ENCODE measurements at places on chromosomes 5 and 9.

DNA sequence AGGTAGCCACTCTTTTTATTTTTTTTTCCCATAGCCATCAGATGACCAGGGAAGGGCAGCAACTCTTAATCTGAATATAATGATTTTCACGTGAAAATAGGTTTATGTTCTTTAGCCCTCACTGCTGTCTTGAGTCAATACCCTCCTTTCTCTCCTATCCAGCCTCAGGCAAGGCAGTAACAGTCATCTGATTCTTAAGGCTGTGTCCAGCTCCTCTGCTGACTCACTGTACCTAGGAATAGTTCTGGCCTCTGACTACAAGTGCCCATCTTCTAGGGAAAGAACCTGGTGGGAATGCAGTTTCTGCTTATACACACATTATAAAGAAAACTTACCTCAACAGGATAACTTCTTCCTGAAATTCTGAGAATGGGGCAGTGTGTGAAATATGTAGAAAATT, 30.7 kb downstream of the DHX29 start:
- DNase-seq = no peak

DNA sequence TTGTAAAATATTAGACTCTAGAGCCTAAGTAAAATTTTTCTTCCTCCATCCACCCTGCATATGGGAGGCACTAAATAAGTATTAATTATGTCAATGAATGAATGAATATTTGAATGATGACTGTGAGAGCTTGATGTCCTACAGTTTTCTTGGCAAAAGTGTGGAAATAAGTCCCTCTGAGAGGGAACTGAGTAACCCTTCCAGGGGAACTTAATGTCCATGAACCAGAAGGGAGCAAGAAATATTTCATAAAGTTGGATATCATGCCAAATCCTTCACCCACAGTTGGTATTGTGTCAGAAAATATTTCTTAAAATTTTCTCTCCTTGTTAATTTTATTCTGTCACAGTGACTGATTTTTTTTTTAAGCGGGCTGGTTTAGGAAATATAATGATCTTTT, 36.6 kb downstream of the NNT start:
- no peak for DNase-seq

GRCh38 chr5:157352756-157353340, 86.9 kb downstream of the CYFIP2 start:
- no peak for DNase-seq

DNA sequence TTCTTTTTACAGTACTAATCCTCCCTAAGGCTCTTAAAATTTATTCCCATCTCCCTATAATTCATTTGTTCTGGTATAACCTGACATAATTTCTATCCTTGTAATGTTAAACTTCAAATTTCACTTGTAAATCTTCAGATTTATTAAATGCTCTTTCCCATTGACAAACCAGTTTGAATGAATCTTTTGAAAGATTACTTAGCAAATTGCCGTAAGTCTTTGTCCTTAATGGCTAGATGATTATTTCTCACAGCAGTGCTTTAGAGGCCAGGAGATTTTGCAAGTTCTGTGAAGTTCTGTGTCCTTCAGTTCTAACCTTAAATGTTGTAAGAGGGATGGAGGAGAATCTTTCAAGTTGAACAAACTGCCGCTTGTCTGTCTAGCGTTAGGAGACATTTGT, 4.2 kb downstream of the SLC44A1 start:
- no peak for DNase-seq

GRCh38 chr5:37833990-37834389, 5.9 kb downstream of the GDNF start:
- DNase-seq = no peak

DNA sequence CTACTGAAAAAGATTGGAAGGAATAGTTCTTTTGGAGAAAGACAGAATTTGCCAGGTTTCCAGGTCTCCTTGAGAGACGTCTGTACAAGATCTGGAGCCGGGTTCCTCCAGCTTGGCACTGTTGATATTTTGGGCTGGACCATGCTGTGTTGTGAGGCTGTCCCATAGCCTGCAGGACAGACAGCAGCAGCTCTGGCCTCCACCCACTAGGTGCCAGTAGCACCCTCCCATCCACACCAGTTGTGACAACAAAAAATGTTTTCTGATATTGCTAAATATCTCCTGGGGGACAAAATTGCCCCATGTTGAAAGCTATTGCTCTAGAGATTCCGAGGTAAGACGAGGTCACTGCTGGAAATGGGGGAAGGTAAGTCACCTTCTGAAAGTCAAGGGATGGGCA, 287.7 kb upstream of the DAP start:
- no peak for DNase-seq

GRCh38 chr5:73684691-73685090, 58.7 kb downstream of the ARHGEF28 start:
- DNase-seq = no peak

DNA sequence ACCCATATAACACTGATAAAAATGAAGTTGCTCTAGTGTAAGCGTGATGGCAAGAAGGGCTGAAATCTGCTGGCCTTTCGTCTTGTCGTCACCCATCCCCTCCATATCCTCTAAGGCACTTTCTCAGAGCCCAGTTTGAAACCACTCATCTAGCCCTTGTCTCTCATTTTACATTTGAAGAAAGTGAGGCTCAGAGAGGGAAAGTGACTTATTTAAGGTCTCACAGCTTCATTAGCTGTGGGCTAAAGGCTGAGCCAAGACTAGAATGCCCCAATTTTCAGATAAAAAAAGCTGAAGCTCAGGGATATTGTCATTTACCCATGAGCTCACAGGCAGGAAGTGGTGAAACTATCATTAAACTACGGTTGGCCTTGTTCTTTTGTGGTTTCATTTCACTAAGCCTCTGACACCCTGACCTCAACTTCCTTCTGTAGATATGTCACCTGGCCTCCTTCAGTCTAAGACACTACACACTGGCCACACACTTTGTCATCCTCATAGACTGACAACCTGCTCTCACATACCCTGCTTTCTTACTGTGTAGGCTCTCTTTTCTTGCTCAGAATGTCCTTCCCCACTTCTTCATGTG, 176.7 kb upstream of the DMAC1 start:
- peak; percentile 91 for DNase-seq

GRCh38 chr9:128495804-128496417, 8.6 kb upstream of the GLE1 start:
- DNase-seq = no peak

- DNase-seq = no peak
Measured at GRCh38 chr9:34653151-34654072, 1.4 kb downstream of the IL11RA start.

DNA sequence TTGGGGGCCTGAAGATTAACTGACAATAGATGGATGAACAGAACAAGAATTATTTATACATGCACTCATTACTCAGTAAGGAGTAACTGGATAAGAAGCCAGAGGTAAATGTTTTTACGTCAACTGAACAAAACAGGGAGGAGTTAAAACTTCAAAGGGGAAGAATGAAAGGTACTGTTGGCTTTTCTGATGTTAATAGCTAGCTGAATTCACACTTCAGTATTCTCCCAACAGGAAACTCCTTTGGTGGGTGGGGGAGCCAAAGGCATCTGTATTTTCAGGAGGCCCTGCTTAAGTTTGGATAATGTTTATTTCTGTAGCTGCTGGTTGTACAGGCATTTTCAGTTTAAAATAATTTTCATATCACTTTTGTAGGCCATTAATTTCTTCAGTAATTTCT, 23.2 kb upstream of the RFK start:
- no peak for DNase-seq

GRCh38 chr9:124869986-124870560, 8.1 kb downstream of the ARPC5L start:
- DNase-seq = peak; percentile 44

GRCh38 chr5:9381464-9381863, 164.4 kb downstream of the SEMA5A start:
- no peak for DNase-seq

GRCh38 chr5:68557162-68557936, 341.8 kb downstream of the PIK3R1 start:
- DNase-seq = no peak

- no peak for DNase-seq
Measured at GRCh38 chr9:21976334-21976875, 17.8 kb downstream of the CDKN2A start.

- no peak for DNase-seq
Measured at GRCh38 chr5:116009806-116010205, 22.5 kb upstream of the ARL14EPL start.

DNA sequence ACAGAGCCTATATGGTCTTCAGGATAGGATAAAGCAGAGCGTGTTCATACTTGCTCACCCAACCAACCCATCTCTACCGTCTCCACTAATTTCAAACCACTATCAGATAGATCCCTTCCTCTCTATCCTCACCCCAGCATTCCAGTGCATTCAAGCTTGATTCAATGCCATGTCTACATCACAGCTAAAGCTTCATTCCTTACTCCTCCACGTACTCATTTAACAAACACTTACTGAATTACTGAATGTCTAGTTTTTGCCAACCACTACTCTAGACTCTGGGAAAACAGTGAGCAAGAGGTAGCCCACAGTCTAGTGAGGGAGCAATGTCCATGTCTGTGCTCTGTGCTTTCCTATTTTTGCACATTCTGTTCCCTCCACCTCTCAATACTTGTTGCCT, 163.5 kb upstream of the MSX2 start:
- DNase-seq = no peak

DNA sequence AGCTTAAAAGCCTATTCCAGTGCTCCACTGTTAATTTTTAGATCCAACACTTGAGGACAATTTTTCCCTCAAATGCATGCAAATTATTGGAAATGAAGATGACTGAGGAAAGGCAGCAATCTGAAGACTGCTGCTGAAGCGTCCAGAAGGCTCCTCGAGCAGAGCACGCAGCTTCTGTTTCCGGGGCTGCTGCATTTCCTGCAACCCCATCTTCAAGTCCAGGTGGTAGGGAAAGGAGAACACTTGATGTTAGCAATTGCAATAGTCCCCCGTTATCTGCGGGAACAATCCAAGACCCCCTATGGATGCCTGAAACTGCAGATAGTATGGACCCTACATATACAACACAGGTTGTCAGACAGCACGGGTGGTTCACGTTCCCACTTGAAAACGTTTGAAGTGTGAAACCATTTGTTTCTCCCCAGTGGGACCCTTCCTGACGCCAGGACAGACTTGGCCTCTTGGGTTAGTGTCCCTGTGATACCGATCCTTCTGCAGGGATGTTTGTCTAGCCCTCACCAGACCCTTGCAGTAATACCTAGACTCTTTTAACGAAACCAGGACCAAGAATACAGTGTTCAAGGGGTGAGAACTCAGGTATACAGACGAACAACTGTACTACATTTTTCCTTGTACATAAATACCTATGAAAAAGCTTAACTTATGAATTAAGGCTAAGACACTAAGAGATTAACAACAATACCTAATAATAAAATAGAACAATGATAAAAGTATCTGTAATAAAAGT, 152.3 kb downstream of the HSD17B3 start:
- no peak for DNase-seq

DNA sequence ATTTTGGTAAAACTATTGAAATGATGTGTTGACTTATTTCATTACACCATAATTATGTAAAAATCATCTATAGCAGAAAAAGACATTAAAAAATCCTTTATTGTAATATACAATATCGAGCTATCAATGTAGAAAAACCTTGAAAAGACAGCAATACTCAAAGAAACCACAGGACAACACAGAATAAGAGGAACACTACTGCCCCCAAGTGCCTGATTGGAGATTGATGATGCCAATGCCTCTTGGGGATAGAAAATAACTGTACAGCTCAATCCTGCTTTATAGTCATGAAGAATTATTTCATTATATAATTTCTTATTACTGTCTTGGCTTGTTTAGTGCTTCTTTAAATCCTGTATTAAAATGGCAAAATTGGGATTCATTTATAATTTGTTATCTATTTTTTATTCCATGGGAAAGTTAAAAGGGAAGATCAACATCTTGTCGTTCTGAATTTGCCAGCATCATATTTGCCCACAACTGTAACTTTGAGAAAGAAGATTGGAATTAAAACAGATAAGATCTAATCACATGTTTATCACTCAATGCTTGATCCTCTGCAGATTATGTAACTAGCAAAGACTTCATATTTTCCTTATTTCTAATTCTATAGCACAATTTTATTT, 337.5 kb downstream of the CDH9 start:
- no peak for DNase-seq

DNA sequence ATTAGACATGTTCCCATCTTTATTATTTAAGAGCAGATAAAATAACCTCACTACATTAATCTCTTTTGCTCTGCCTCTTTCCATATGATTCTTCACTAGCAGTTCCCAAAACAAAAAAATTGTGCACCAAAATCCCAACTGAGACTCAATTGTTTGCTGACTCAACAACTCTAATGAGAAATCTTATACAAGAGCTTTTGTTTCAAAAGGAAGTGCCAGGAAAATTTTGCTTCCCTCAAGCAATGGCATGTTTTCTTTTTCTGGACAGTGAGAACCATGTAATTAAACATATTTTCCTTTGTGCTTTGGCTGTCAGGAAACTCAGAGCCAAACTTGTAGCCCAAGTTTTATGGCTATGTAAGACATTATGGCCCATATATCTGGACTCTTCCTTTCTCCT, 62.0 kb downstream of the TMC1 start:
- DNase-seq = no peak

DNA sequence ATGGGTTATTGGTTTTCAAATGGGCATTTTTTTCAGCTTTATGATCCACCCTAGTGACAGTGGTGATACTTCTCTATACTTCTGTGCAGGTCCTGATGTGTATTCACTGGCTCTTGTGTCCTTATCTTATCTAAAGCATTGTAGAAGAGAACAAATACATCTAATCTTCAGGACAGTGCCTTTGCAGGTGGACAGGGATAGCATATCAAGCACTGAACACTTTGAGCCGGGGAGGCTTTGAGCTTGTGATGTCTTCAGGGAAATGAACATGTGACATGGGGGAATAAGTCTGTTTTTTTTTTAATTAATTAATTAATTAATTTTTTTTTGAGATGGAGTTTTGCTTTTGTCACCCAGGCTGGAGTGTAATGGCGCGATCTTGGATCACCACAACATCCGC, 115.5 kb upstream of the KLF4 start:
- no peak for DNase-seq

GRCh38 chr9:121738411-121738810, 87.0 kb downstream of the DAB2IP start:
- DNase-seq = no peak

DNA sequence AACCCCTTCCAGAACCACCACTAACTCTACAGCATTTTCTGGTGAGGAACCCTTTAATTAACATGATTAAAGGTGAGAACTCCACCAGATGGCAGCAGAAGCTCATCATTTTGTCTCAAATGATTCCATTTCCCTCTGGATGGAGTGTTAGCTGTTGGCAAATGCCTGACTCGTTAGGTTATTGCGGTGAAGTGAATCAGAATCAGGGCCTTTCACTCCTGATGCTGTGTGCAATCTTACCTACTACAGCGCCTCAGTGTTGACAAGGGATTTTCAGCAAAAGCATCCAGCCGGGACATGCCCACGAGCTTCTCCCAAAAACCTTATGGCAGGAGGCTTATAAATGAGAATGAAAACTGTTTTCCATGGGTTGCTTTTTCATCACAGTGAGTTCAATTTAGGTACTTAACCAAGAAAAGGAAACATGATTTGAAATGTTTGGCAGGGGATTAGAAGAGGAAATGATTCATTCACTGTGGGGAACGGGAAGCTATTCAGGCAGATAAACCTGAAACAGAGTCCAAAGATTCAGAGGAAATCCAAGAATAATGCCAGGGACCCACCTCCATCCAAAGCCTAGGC, 48.0 kb upstream of the CAST start:
- DNase-seq = no peak

Data from HL-60 (cell line).